A673 (cell line): ENCODE measurements at places on chromosomes 12 and 14.

DNA sequence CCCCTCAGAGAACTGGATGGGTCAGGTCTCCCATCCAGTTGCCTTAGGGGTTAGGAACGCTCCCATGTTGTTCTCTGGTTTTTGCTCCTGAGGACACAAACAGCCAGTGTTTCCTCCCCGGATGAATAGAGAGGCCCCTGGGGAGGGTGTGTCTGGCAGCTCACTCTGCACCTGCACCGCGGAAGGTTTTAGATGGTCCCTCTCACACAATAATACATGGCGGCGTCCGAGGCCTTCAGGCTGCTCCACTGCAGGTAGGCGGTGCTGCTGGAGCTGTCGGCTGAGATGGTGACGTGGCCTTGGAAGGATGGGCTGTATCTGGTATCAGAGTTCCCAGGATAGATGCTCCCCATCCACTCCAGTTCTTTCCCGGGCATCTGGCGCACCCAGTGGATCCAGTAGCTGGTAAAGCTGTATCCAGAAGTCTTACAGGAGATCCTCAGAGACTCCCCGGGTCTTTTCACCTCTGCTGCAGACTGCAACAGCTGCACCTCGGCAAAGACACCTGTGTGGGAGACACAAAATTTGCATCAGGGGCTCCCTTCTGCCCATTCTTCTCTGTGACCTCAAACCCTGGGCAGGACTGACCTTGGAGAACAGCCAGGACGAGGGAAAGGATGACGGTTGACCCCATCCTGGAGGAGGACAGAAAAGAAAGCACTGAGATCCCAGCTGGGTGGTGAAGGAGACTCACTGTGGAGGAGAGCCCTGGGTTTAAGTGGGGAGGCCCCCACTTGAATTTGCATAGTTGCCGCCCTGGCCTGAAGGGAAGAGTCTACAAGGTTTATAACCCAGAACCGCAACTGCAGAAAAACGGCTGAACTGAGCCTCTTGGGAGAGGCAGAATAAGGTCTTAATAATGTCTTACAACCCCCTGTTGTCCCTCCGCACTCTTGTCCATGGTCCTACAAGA lies 1324.8 kb downstream of the TMEM121 start:
- no peak for DNase-seq

GRCh38 chr12:131311764-131312163 lies 358.1 kb downstream of the ADGRD1 start:
- no peak for DNase-seq

GRCh38 chr12:124410354-124411175 lies 115.7 kb downstream of the RFLNA start:
- no peak for DNase-seq

DNA sequence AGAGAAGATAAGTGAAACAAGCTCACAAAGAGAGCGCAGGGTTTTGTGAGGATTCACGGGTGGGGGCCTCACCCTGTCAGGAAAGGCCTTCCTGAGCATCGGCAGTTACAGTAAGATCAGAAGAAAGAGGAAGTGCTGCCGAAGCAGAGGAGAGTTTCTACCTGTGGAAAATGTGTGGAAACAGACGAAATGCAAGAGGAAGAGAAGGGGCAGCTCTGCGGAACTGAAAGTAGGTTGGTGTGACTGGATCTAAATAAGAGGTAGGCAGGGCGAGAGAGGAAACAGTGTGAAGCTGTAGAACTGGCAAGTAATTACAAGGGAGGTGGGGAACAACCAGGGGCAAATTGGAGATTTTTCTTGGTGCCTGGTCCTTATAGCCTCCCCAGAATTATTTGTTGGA lies 2.6 kb downstream of the GPR68 start:
- no peak for DNase-seq

GRCh38 chr12:116338064-116338846 lies 60.8 kb upstream of the MED13L start:
- DNase-seq, result peak; percentile 71

DNA sequence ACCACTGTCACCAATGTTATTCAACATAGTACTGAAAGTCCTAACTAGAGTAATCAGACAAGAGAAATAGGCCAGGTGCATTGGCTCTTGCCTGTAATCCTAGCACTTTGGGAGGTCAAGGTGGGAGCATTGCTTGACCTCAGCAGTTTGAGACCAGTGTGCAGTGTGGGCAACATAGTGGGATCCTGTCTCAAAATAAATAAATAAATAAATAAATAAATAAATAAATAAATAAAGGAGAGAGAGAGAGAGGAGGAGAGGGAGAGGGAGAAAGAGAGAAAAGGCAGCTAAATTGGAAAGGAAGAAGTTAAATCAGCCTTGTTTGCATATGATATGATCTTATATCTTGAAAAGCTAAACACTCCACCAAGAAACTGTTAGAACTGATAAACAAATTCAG lies 115.3 kb downstream of the FAR2 start:
- no peak for DNase-seq

DNA sequence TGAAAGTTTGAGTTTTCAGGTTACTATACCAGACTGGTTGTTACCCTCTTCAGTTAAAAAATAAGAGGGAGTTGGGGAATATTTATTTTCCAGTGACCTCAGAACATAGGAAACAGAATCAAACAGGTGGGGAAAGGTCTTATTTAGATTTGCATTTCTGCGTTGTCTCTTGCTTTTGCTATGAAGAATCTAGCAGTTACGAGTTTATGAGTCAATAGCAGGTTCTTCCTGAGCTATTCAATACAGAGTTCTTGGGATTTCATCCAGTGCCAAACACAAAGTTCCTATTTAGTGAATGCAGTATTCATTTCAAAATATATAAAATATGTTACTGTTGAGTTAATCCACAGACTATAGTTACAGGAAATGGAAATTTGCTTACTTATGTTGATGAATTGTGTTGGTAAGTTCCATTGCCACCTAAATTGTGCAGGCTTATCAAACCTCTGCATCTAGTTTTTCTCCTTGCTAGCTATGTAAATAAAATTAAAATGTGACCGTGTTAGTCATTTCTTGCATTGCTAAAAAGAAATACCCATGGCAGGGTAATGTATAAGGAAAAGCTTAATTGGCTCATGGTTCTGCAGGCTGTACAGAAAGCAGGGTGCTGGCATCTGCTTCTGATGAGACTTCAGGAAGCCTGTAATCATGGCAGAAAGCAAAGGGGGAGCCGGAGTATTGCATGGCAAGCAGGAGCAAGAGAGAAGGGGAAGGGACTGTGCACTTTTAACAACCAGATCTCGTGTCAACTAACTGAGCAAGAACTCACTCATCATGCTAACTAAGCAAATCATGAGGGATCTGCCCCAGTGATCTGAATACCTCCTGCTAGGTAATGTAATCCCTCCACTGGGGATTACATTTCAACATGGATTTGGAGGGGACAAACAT lies 110.2 kb downstream of the KTN1 start:
- DNase-seq, result peak; percentile 60

DNA sequence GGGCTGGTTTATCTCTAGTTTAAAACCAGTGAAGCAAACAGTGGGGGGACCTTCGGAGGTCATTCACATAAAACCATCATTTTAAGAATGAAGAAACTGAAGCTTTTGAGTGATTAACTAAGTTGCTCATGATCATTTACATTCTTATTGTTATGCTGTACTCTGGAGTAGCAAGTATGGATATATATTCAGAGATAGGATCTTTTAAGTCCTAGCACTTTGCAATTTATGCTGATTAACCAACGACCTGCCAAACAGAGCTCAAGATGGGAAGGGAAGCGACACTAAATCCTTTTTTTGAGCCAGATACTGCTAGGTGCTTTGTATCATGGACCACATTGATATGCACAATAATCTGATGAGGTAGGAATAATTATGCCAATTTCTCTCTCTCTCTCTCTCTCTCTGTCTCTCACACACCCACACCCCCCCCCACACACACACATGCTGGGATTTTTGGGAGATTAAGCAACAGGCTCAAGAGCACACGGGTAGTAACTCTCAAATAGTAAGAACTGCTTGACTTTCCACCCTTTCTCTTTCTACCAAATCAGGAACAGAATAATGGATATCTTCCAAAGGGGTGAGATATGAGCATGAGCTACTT lies 303.4 kb downstream of the APAF1 start:
- no peak for DNase-seq

GRCh38 chr14:68661226-68662225 lies 131.3 kb downstream of the ZFP36L1 start:
- DNase-seq, result no peak

DNA sequence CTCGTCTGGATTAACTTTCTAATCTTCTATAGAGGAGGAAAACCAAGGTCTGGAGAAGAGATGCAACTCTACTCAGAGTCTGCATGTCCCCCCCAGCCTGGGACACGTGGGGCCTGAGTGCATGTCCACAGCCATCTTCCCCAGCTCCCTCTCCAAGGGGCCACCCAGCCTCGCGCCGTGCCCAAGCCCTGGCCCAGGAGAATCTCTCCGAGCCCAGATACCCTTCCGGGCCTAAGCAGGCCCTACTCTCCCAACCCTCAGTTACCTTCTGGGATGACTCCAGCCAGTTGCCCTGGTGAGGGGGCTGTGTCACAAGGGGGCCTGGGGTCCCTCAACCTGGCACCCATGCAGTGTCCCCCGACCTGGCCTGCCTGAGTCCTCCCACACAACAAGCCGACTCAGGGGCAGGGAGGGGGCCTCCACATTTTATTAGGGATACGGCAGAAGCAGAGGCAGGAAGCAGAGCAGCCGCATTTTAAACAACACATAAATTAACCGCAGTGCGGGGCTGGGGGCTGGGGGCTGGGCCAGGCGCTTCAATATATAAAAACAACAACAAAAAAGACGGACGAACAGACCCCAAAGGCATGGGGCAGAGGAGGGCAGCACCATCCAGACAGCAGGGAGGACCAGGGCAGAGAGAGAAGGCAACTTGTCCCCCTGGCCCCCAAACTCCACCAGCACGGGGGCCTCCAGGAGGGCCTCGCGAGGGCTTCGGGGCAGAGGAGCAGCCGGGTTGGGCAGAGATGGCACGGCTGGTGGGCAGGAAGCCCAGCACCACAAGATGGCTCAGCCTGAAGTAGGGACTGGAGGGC lies 37.3 kb downstream of the NCKAP5L start:
- DNase-seq, result no peak

GRCh38 chr14:23437133-23438100 lies 2.0 kb upstream of the MYH7 start:
- no peak for DNase-seq

GRCh38 chr14:95774265-95775160 lies 60.6 kb upstream of the TCL1A start:
- DNase-seq, result peak; percentile 66

GRCh38 chr12:6626654-6627283 lies 9.0 kb downstream of the LPAR5 start:
- DNase-seq, result no peak

DNA sequence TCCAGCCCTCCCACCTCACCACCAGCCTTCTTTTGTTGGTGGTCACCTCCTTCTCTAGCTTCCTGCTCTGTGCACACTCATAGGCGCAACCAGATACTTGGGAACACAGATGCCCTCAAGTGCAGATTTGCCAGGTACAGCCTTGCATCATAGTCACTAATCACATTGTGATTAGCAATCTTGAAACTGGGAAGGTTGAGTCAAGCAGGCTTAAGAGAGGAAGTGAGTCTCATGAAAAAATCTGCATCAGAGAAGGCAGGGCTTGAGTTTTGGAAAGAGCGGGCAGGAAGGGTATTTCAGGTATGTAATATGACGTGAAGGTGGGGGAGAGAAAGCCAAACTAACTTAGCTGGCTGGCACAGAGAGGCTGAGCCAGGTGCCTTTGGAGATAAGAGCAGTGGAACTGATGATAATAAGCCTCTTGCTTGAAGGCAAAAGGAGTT lies 2.7 kb upstream of the RABGGTA start:
- no peak for DNase-seq

GRCh38 chr12:1873531-1874510 lies 44.6 kb downstream of the CACNA2D4 start:
- no peak for DNase-seq

GRCh38 chr14:51657762-51658161 lies 6.1 kb downstream of the FRMD6 start:
- DNase-seq, result no peak

DNA sequence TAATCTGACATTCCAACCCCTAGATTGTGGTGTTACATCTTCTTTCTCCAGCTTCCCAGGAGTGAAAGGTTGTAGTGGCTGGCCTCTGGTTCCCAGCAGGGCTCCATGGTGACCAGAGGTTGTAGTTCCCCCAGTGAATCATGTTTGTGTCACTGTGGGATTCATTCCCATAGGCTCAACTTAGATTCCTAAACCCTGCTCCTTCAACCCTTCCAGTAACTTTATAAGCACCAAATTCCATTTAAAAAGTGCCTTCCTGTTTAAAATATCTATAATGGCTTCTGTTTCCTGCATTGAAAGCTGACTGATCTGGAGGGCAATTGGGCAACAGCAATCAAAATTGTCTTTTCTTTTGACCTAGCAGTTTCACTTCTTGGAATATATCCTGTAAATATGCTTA lies 40.5 kb upstream of the TBC1D15 start:
- DNase-seq, result peak; percentile 80

DNA sequence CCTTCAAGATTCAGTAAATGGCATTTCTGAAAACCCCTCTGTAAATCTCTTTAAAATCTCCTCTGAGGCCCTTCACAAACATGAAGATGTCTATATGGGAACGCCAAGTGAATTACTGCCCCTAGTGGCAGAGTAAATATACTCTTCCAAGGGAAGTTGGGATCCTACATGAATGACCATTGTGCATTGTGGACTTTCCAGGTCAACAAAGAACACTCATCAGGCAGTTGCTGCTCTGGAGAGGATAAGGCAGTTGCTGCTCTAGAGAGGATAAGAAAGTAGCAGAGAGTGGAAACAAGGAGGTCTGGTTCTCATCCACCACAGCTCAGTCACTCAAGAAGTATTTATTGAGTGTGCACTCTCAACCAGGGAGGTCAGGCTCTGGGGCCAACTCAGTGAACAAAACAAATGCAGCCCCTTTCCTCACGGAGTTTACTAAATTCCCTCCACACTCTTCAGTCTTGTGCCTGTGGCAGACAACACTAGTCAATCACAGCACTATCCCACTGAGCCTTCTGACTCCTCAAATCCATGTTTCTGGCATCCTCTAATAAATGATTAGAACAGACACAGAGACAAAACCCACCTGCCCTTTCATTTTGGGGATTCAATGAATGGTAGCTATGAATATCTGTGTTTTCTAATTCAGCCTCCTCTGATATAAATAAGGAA lies 52.9 kb downstream of the SVOP start:
- peak; percentile 25 for DNase-seq

- peak; percentile 56 for DNase-seq
These were observed 2.5 kb downstream of the LACRT start for GRCh38 chr12:54631988-54632728.

DNA sequence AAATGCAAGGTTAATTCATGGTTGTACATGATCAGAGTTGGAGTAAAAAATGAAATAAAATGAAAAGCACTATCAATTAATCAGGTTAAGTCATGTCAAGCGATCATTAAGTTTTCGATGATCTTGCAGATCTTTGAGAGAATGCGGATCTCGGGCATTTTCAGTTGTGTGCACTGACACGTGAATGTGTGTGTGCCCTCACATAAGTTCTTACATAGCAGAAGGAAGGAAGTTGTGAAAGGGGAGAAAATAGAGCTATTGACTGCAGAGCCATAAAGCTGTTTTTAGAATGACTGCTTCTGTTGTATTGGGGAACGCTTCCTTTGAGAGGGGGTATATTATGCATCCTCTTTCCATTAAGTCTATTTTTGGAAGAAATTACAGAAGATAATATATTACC lies 101.3 kb downstream of the HMGA2 start:
- peak; percentile 85 for DNase-seq

- no peak for DNase-seq
These were observed 100.5 kb upstream of the MDM1 start for GRCh38 chr12:68432622-68433021.
